ENCODE measurements at places on chromosomes 3 and 15. TPM values are rescaled to one million over a fixed set of nuclear protein-coding genes. Genes with fewer than 3 reads are reported as not detected.

ISLR gene
- 77.5 TPM for total RNA-seq

GPR62 gene
- not detected for total RNA-seq

CAMK1 gene
- 25.9 TPM for total RNA-seq

GRCh38 chr15:96363707-96364106, 33.2 kb downstream of the NR2F2 start:
- H3K27ac ChIP-seq, result no peak overlapping the region
- peak; percentile 63 for DNase-seq
- H3K27me3 ChIP-seq, result peaks cover 84% of the 10 kb centered on the region
- H3K4me3 ChIP-seq, result no peak overlapping the region

GRCh38 chr3:137332297-137332696, 374.5 kb downstream of the IL20RB start:
- H3K27me3 ChIP-seq, result no peaks in the 10 kb centered on the region
- no peak overlapping the region for H3K4me3 ChIP-seq
- H3K36me3 ChIP-seq, result no peaks in the 10 kb centered on the region

- H3K36me3 ChIP-seq, result no peaks in the 10 kb centered on the region
- DNase-seq, result peak; percentile 76
- no peak overlapping the region for H3K27ac ChIP-seq
- no peaks in the 10 kb centered on the region for H3K4me1 ChIP-seq
These were observed 68.4 kb downstream of the HES1 start for GRCh38 chr3:194204042-194204987.

- no peaks in the 10 kb centered on the region for H3K36me3 ChIP-seq
- DNase-seq, result peak; percentile 79
- H3K27me3 ChIP-seq, result no peaks in the 10 kb centered on the region
- no peaks in the 10 kb centered on the region for H3K4me1 ChIP-seq
These were observed 19.6 kb upstream of the TASOR start for GRCh38 chr3:56702490-56703315.

DNA sequence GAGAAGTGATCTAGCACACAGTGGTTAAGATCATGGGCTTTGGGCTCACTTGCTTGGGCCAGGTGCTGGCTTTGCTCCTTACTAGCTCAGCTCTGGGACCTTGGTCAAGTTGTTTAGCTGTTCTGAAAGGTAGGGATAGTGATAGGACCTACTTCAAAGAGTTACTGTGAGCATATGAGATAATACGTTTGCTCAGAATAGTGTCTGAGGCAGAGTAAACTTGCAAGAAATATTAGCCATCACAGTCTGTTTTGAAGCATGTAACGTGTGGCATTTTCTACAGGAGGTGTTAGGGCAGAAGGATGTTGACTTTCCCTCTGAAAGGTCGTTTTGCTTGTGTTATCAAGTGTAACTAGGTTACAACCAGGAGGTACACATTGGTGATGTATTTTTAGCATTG, 34.5 kb upstream of the NFKBIZ start:
- H3K36me3 ChIP-seq, result peaks cover 7% of the 10 kb centered on the region
- DNase-seq, result no peak
- no peak overlapping the region for H3K4me3 ChIP-seq
- no peaks in the 10 kb centered on the region for H3K4me1 ChIP-seq
- no peak overlapping the region for H3K27ac ChIP-seq

GRCh38 chr3:32457971-32458471, 44.6 kb downstream of the CMTM6 start:
- no peak for DNase-seq
- no peaks in the 10 kb centered on the region for H3K36me3 ChIP-seq
- no peak overlapping the region for H3K4me3 ChIP-seq
- H3K4me1 ChIP-seq, result peaks cover 12% of the 10 kb centered on the region
- no peaks in the 10 kb centered on the region for H3K27me3 ChIP-seq

MITF gene
- 11.6 TPM for total RNA-seq

LPP gene
- 77.4 TPM for total RNA-seq

GRCh38 chr15:98826658-98827057, 178.3 kb downstream of the IGF1R start:
- no peak overlapping the region for H3K4me3 ChIP-seq
- H3K4me1 ChIP-seq, result peaks cover 8% of the 10 kb centered on the region
- DNase-seq, result no peak
- no peaks in the 10 kb centered on the region for H3K36me3 ChIP-seq

- peaks cover 37% of the 10 kb centered on the region for H3K27me3 ChIP-seq
- H3K27ac ChIP-seq, result no peak overlapping the region
- H3K4me1 ChIP-seq, result no peaks in the 10 kb centered on the region
These were observed 4.0 kb downstream of the SPSB4 start for GRCh38 chr3:141055136-141055535.

DNA sequence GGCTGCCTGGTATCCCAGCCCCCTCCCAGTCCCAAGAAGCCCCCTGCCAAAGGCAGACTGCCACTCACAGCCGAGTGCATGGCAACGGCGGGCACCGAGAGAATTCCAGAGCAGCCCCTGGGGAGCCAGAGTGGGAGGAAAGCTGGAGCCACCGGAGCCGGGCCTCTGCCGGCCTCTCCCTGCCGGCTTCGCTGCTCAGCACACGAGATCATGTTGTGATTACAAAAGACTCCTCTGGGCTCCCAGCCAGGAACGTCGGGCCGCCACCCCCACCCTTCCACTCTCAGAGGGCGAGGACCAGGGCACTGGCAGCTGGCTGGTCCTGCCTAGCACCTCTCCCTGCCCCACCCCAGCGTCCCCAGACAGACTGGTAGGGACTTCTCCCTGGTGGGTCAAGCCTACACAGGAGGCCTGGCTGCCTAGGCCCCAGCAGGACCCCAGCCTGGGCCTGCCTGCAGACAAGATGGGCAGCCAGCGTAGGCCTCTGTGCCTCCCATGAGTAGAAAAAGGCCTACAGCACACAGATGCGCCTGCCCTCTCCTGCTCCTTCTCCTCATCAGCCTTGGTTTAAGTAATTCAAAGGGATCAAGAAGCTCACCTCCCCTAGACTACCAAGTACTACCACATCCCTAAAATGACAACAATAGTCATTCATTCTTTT, at the start of gene CCDC9B:
Gene CCDC9B, minus strand, starts transcription at position 200 of the 661 bp plus-strand sequence. Its CDS starts 120 bp downstream, at position 80.
- no peaks in the 10 kb centered on the region for H3K27me3 ChIP-seq
- H3K27ac ChIP-seq, result peak within 1 kb of the TSS; percentile 99
- peaks cover 9% of the 10 kb centered on the region for H3K36me3 ChIP-seq

DNA sequence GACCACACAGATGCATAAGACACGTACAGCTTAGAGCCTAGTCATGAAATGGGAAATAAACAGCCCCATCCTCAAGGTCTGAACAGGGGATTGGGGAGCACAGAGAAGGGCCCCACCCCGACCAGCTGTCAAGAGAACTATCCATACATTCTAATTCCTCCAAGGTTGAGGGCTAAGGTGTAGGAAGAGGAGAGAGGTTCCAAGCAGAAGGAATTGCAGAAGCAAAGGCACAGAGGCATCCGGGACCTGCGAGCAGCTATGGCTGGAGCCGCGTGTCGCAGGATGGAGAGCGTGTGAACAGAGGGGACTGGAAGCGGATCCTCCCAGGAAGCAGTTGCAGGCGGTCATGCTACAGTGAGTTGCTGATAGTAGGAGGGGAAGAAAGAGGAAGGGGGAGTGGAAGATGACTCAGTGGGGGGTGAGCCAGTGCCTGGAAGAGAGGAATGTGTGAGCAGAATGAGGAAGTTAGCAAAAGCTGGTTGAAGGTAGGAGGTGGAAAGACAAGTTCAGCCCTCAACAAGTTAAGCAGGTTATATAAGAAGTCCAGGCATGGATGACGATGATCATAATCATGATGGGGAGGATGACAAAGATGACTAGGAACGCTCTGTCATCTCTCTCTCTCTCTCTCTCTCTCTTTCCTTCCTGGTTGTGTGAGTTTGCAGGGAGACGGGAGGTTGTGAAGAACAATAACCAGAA, 89.7 kb downstream of the LIPC start:
- DNase-seq, result no peak
- no peaks in the 10 kb centered on the region for H3K36me3 ChIP-seq
- H3K4me1 ChIP-seq, result no peaks in the 10 kb centered on the region
- H3K4me3 ChIP-seq, result no peak overlapping the region
- peaks cover 12% of the 10 kb centered on the region for H3K27me3 ChIP-seq
- H3K27ac ChIP-seq, result no peak overlapping the region

CA12 gene
- 114 TPM for total RNA-seq

- no peaks in the 10 kb centered on the region for H3K27me3 ChIP-seq
- no peak overlapping the region for H3K4me3 ChIP-seq
- no peak for DNase-seq
- H3K4me1 ChIP-seq, result no peaks in the 10 kb centered on the region
- no peak overlapping the region for H3K27ac ChIP-seq
These were observed 254.5 kb upstream of the SOX2 start for GRCh38 chr3:181457190-181457589.

GRCh38 chr3:157948605-157949383, 157.4 kb downstream of the SHOX2 start:
- H3K36me3 ChIP-seq, result no peaks in the 10 kb centered on the region
- H3K27me3 ChIP-seq, result peaks cover 2% of the 10 kb centered on the region
- H3K4me1 ChIP-seq, result no peaks in the 10 kb centered on the region
- no peak overlapping the region for H3K27ac ChIP-seq

RASGRF1 gene
- total RNA-seq, result under 0.01 TPM

DNA sequence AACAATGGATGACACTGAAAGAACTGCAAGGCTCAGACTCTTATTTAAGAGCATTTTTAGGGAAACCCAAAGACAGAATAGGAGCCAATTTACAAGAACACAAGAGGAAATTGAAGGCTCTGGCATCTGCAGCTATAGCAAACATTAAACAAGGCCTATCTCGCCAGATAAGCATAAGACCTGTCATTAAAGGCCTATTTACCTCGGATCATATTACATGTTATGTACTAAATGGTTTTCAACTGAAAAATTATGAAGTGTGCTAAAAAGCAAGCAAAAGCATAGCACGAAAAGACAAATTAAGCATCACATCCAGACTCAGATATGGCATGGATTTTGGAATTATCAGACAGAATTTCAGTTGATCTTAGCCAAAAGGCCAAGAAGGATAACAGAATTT, 617.1 kb downstream of the SQOR start:
- H3K36me3 ChIP-seq, result no peaks in the 10 kb centered on the region
- no peak for DNase-seq
- no peaks in the 10 kb centered on the region for H3K4me1 ChIP-seq
- H3K27ac ChIP-seq, result no peak overlapping the region
- H3K4me3 ChIP-seq, result no peak overlapping the region
- no peaks in the 10 kb centered on the region for H3K27me3 ChIP-seq

- H3K27ac ChIP-seq, result no peak overlapping the region
- DNase-seq, result no peak
- H3K4me1 ChIP-seq, result peaks cover 27% of the 10 kb centered on the region
- H3K27me3 ChIP-seq, result no peaks in the 10 kb centered on the region
- H3K4me3 ChIP-seq, result no peak overlapping the region
- H3K36me3 ChIP-seq, result peaks cover 25% of the 10 kb centered on the region
These were observed 2.5 kb upstream of the GANC start for GRCh38 chr15:42270551-42270950.

- H3K4me3 ChIP-seq, result no peak overlapping the region
- no peak overlapping the region for H3K27ac ChIP-seq
- peak; percentile 86 for DNase-seq
- H3K27me3 ChIP-seq, result peaks cover 39% of the 10 kb centered on the region
- H3K36me3 ChIP-seq, result no peaks in the 10 kb centered on the region
These were observed 1.2 kb downstream of the CLSTN2 start for GRCh38 chr3:139935866-139936817.

GRCh38 chr3:146505516-146505915, 36.2 kb upstream of the PLSCR2 start:
- peak overlapping the region; percentile 83 for H3K27ac ChIP-seq
- H3K36me3 ChIP-seq, result no peaks in the 10 kb centered on the region
- no peak for DNase-seq

DNA sequence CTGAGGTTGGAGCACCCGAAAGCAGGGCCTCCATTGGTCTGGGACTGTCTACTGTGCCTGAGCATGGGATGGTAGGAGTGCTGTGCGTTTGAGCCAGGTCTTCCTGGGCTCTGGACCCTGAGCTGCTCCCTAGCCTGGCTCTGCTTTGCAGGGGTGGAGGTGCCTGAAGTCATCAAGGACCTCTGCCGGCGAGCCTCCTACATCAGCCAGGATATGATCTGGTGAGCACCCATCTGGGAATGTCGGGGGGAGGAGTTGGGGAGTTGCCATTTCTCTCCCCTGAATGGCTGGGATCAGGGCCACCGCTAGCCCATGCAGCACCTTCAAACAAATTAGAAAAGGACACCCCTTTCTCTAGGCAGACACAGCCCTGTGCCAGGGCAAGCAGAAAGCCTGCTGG, 20.7 kb downstream of the DUOX1 start:
- no peaks in the 10 kb centered on the region for H3K36me3 ChIP-seq
- H3K27ac ChIP-seq, result no peak overlapping the region
- H3K27me3 ChIP-seq, result no peaks in the 10 kb centered on the region
- H3K4me1 ChIP-seq, result peaks cover 17% of the 10 kb centered on the region

SYNPR gene
- total RNA-seq, result not detected

GRCh38 chr3:53989946-53990345, 98.3 kb upstream of the SELENOK start:
- no peaks in the 10 kb centered on the region for H3K36me3 ChIP-seq
- H3K27me3 ChIP-seq, result no peaks in the 10 kb centered on the region
- H3K27ac ChIP-seq, result no peak overlapping the region
- DNase-seq, result no peak
- H3K4me1 ChIP-seq, result no peaks in the 10 kb centered on the region

DNA sequence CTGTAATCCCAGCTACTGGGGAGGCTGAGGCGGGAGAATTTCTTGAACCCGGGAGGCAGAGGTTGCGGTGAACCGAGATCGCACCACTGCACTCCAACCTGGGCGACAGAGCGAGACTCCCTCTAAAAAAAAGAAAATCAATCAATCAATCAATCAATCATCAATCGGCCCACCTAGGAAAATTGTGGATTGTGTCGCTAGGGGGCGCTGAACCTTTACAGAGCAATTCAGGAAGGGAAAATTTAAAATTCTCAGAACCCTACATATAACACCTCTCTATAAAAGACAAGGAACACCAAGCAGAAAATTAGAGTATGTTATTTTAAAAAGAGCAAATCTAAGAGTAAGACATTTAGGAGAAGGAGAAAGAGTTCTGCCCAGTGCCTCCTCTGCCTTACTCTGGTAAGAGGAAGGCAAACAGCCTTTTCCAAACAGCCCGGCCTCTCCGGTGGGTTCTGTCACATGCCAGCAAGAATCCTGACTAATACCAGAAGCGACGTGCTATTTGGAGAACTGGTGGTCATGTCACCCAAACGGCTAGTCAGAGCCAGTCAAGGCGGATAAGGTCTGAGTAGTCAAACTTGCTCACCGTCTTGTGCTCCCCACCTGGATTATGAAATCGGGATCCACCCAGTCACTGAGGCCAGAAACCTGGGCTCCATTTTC, 22.3 kb upstream of the SMCO1 start:
- H3K27ac ChIP-seq, result no peak overlapping the region

ACOX2 gene
- 28.6 TPM for total RNA-seq

DNA sequence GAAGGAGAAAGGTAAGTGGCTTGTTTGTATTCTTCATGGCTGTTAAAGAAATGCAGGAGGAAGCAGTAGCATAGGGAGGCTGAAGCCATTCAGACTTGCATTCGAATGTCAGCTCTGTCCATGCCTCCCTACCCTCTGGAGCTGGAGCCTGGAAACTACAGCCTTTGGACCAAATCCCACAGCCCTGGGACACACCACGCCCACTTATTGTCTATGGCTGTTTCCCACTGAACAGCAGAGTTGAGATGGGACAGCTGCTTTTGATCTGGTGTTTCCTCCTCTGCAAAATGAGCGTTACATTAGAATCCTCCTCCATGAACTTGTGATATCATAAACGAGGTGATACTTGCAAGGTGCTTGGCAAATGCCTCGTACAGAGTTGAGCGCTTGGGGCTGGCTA, 3.6 kb downstream of the FAM107A start:
- no peaks in the 10 kb centered on the region for H3K36me3 ChIP-seq
- no peak overlapping the region for H3K27ac ChIP-seq
- no peak for DNase-seq
- H3K4me1 ChIP-seq, result peaks cover 6% of the 10 kb centered on the region

LRRC15 gene
- 3.6 TPM for total RNA-seq
